ENCODE measurements at places on chromosomes 3 and 15. TPM values are rescaled to one million over a fixed set of nuclear protein-coding genes. Genes with fewer than 3 reads are reported as not detected.
A peak's percentile ranks its signal among the peaks of the same experiment; 100 is the strongest.

Gene NOX5
- total RNA-seq = not detected

Gene DLL4
- total RNA-seq = 0.36 TPM

DNA sequence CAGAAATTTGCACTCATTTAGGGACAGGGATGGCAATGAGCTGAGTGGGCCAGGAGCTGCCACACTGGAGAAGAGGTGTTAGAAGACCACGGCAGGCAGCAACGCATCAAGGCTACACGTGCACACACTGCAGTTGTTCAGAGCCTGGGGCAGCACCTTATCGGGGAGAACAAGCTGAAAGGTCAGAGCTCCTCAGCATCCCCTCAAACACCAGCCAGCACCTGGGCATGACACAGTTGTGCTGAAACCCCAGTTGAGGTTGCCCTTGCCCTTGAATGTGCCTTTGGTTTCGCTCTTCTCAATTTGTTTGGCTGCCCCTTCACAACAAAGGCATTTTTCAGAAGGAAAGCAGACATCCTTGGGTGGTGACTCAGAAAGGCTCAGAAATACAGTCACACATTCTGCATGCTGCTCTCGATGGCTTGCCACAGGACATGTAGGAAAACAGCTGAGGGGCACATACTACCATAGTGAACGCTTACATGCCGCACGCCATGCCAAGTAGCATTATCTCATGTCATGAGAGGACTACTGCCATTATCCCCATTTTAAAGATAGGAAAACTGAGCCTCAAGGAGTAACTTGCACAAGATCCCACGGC is 57.6 kb downstream of the ST8SIA2 start:
- no peak overlapping the region for H3K27ac ChIP-seq
- H3K4me1 ChIP-seq = no peaks in the 10 kb centered on the region
- no peak for DNase-seq
- peaks cover 7% of the 10 kb centered on the region for H3K27me3 ChIP-seq
- no peak overlapping the region for H3K4me3 ChIP-seq

DNA sequence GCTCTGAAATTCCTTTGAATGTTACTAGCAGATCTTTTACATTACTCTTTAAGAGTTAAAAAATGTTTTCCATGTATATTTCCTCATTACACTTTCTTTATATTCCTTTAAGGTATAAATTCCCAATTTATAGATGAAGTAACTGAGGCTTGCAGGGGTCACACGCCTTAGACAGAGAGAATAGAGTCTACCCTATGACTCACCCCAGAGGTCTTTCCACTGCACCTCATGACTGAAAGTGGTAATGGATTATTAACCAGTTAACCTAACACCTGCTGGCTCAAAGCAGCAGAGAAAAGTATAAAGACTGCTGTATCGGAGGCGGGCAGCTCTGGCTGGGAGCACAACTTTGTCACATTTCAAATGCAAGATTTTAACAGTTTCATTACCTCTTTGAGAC is 37.7 kb downstream of the LDHAL6B start:
- peaks cover 17% of the 10 kb centered on the region for H3K4me1 ChIP-seq
- H3K36me3 ChIP-seq = peaks cover 3% of the 10 kb centered on the region
- H3K4me3 ChIP-seq = no peak overlapping the region

- no peaks in the 10 kb centered on the region for H3K27me3 ChIP-seq
- no peak for DNase-seq
- no peaks in the 10 kb centered on the region for H3K36me3 ChIP-seq
- H3K4me1 ChIP-seq = no peaks in the 10 kb centered on the region
These were observed 311.4 kb downstream of the UNC13C start for GRCh38 chr15:54289590-54290136.

Gene MYL3
- not detected for total RNA-seq

Gene FRMD5
- total RNA-seq = not detected

DNA sequence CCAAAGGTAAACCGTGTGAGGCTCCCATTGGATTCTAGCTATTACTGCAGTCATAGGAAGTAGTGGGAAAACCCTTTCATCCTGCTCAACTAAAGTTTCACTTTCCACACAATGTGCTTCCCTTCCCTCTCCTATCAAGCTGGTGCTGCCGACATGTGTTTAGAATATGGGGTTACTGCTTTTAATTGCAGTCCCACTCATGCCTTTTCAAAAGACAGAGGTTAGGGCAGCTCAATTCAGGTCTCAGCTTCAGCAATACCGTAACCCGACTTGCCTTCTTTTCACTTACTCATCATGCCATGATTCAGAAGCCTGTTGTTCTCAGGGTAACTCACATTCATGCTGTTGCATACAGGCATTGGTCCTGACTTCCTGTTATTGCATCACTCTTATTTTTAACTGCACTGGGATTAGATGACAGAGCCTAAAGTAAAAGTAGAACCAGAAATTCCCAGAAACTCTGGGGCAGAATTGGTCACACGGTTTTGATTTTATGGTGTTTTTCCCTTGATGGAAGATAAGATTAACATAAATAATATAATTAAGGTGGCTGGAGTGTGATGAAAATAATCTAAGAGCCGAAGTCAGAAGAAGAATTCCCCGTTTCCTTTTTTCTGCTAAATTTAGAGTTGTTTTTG is 45.7 kb downstream of the C2CD4B start:
- H3K4me3 ChIP-seq = peak overlapping the region; percentile 30
- no peaks in the 10 kb centered on the region for H3K36me3 ChIP-seq
- H3K4me1 ChIP-seq = peaks cover 42% of the 10 kb centered on the region
- peaks cover 2% of the 10 kb centered on the region for H3K27me3 ChIP-seq
- peak; percentile 5 for DNase-seq

Gene ABTB1
- total RNA-seq = 9.7 TPM

Gene EFCC1
- total RNA-seq = 0.21 TPM

DNA sequence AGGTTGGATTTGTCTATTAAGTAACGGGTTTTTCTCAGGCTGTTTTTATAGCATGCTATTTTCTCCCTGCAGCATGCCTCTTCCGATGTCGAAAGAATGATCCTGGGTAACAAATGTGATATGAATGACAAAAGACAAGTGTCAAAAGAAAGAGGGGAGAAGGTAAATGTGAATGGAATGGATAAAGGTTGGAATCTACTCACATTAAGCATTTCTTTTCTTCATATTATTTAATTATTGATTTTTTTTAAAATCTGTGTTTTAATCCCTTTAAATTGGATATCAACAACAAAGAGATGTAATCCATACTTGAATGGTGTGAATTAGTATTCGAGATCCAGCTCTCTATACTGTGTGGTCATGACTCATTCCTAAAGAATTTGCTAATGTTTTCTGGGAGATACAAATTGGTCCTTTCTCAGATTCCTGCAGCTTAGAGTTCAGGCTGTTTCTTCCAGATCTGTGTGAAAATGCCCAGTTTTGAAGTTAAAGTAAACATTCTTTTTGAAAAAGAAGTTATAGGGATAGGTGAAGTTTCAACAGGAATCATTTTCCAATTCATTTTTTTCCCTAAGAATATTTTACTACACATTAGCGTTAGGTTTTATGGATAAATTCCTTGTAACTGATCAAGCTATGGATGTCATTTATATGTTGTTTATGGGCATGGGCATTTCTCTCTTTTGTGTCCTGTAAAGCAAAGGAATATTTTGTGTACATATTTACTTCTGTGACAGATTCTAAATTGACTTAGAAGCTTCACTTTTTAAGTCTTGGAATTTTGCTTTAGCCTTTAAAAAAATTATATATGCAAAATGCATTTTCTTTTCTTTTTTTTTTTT is 20.8 kb upstream of the APH1B start:
- no peaks in the 10 kb centered on the region for H3K27me3 ChIP-seq
- no peaks in the 10 kb centered on the region for H3K4me1 ChIP-seq
- H3K36me3 ChIP-seq = peaks cover 32% of the 10 kb centered on the region
- no peak overlapping the region for H3K4me3 ChIP-seq

Gene CLDN16
- total RNA-seq = not detected

DNA sequence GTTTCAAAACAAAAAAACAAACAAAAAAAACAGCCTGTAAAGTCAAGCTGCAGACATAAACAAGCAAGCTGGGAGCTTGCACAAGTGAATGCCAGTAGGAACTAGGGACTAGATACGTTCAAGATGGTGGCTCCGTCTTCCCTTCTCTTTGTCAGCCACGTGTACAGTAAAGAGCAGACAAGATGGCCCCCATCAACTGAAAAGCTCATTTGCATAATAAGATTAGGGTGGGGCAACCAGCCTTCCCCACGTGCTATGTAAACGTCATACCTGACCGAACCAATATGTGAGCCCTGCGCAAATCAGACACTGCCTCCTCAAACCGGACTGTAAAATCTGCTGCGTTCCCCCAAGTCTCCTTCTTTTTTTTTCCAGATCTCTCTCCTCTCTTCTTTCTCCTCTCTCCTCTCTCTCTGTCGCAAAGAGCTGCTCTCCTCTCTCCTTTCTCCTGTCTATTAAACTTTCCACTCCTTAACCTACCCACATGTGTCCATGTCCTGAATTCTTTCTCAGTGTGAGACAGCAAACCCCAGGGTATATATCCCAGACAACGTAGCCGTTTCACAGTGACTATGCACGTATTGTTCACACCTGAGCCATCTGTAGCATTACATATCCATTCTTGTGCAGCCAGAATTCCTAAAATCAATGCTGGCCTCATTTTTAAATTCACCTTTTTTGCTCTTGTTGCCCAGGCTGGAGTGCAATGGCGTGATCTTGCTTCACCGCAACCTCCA is 31.2 kb upstream of the FXR1 start:
- no peak overlapping the region for H3K27ac ChIP-seq
- no peak for DNase-seq

Gene HEMK1
- total RNA-seq = 58.0 TPM

- DNase-seq = no peak
- no peaks in the 10 kb centered on the region for H3K36me3 ChIP-seq
- peaks cover 8% of the 10 kb centered on the region for H3K27me3 ChIP-seq
- H3K27ac ChIP-seq = no peak overlapping the region
These were observed 9.2 kb downstream of the ALPK3 start for GRCh38 chr15:84826369-84826823.

Gene SMCO1
- not detected for total RNA-seq

GRCh38 chr15:62495670-62496614 is 330.9 kb upstream of the C2CD4B start:
- DNase-seq = no peak
- H3K27ac ChIP-seq = no peak overlapping the region
- H3K4me3 ChIP-seq = no peak overlapping the region
- H3K27me3 ChIP-seq = peaks cover 4% of the 10 kb centered on the region

DNA sequence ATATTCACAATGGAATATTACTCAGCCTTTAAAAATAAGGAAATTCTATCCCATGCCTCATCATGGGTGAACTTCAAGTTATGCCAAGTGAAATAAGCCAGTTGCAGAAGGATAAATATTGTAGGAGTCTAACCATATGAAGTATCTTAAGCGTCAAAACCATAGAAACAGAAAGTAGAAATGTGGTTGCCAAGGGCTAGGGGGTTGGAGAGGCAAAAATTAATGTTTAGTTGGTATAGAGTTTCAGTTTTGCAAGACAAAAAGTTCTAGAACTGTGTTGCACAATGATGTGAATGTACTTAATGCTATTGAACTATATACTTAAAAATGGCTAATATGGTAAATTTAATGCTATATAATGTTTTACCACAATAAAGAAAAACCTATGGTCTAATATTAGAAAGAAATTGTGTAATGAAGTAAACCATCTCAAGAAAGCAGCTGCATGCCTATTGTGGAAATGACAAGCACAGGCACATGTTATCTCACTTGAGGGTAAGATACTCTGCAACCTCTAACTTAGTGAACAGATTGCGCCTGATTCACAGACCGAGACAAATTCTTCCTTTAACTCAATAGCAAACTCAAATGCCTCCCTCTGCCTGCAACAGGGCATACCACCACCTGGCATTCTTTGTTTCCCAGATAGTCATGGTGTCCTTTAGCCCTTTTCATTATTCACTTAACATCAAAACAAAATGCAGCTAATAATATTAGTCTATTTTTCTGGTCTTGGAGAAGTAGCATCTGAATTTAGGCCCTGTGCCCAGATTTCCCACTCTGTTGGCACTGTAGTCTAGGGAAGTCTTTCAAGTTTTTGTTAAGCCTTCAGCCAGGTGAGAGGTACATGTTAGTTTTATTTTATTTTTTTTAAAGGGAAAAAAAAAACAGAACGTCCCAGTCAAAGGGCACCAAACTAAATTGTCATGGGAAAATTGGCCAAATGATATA is 80.2 kb upstream of the ACP3 start:
- no peak overlapping the region for H3K27ac ChIP-seq
- no peak for DNase-seq
- no peak overlapping the region for H3K4me3 ChIP-seq
- H3K4me1 ChIP-seq = no peaks in the 10 kb centered on the region
- peaks cover 7% of the 10 kb centered on the region for H3K27me3 ChIP-seq

DNA sequence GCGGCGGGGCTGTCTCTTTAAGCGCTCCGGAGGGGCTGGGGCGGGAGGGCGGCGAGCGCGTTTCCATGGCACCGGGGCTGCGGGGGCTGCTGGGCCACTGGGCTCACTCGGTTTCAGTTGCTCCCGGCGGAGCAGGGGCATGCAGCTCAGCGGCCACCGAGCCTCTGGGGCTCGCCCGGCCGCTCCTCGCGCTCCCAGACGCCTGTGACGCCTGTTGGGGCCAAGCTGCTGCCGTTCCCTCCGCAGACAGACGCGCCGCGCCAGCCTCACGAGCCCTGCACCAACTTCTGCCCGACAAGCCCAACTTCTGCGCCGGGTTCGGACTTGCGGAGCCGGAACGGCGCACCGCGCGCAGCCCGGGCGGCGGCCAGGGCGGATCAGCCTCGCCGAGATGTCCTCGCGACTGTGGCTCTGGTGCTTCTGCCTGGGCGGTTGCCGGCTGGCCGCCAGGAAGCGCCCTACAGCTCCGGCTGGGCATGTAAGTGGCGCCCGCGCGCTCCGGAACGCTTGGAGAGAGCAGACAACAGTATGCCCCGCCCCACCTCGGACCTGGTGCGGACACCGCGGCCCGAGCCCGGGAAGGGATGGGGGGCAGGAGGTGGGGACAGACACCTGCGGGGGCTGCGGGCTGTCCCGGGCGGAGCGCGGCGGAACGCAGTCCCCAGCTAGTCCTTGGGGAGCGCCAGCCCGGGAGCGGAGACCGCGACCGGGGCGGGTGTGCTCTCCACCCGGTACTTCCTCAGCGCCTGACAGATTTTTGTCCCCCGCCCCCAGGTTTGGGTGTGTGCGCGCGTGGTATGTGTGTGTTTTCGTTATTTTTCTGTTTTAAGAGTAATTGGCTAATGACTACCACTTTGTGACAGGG is 154.1 kb upstream of the GOLIM4 start:
- peak overlapping the region; percentile 76 for H3K4me3 ChIP-seq
- DNase-seq = peak; percentile 2
- H3K27me3 ChIP-seq = peaks cover 45% of the 10 kb centered on the region

- peaks cover 20% of the 10 kb centered on the region for H3K4me1 ChIP-seq
- peak overlapping the region; percentile 83 for H3K4me3 ChIP-seq
- H3K27me3 ChIP-seq = peaks cover 58% of the 10 kb centered on the region
- DNase-seq = no peak
These were observed 4.6 kb downstream of the TPM1 start for GRCh38 chr15:63046917-63047760.

Gene CXCR6
- 27.9 TPM for total RNA-seq

GRCh38 chr3:27596921-27597320 is 112.7 kb upstream of the SLC4A7 start:
- peaks cover under 1% of the 10 kb centered on the region for H3K36me3 ChIP-seq
- H3K27ac ChIP-seq = no peak overlapping the region
- DNase-seq = no peak
- peaks cover 10% of the 10 kb centered on the region for H3K4me1 ChIP-seq
